ENCODE measurements at places on chromosomes 11 and 22. TPM values are rescaled to one million over a fixed set of nuclear protein-coding genes. Genes with fewer than 3 reads are reported as not detected.

DNA sequence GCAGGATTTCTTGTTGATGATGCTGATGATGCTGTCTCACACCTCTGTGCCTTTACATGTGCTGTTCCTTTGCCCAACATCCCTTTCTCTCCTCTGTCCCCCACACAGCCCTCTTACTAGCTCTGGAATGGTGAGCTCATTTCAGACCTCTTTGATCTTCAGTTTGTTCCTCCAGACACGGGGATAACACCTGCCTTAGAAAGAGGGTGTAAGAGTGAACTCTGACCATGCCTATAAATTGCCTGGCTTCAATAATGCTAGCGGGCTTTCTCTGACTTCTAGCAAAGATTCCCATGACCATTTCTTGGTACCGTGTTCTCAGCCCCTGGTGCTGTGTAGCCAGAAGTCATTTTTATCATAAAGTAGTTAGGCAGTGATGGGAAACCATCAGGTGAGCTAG lies 55.9 kb upstream of the DRD2 start:
- H3K27ac ChIP-seq: no peak overlapping the region
- H3K4me1 ChIP-seq: no peaks in the 10 kb centered on the region
- no peaks in the 10 kb centered on the region for H3K36me3 ChIP-seq
- H3K4me3 ChIP-seq: no peak overlapping the region
- no peaks in the 10 kb centered on the region for H3K27me3 ChIP-seq
- DNase-seq: no peak

PHOX2A gene
- total RNA-seq: not detected

- H3K4me3 ChIP-seq: no peak overlapping the region
- DNase-seq: no peak
- H3K27ac ChIP-seq: no peak overlapping the region
- H3K27me3 ChIP-seq: no peaks in the 10 kb centered on the region
- no peaks in the 10 kb centered on the region for H3K36me3 ChIP-seq
Observed at GRCh38 chr11:76149713-76150112, 56.6 kb downstream of the WNT11 start.

NXPE4 gene
- not detected for total RNA-seq

DNA sequence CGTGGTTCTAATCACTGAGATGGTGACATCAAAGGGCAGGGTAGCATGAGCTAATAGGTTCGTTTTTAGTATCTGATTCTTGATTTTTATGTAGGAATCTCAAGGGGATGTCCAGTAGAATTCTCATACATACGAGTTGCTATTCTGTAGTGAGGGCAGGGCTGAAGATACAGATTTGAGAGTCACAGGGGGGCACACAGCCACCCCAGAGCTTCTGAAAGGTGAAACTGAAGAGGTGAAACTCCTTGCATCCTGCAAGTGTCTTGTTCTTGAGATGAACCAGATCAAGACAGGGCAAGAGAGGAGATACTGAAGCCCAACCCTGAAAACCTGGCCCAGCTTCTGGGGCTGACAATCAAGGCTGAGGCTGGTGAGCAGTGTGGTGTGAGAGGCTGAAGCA lies 35.6 kb upstream of the TMEM123 start:
- H3K36me3 ChIP-seq: no peaks in the 10 kb centered on the region
- no peak overlapping the region for H3K27ac ChIP-seq
- H3K27me3 ChIP-seq: no peaks in the 10 kb centered on the region
- no peaks in the 10 kb centered on the region for H3K4me1 ChIP-seq
- no peak overlapping the region for H3K4me3 ChIP-seq

CCDC116 gene
- not detected for total RNA-seq

OR52B4 gene
- not detected for total RNA-seq

- no peak overlapping the region for H3K4me3 ChIP-seq
- peaks cover 35% of the 10 kb centered on the region for H3K4me1 ChIP-seq
- no peaks in the 10 kb centered on the region for H3K27me3 ChIP-seq
- peaks cover 16% of the 10 kb centered on the region for H3K36me3 ChIP-seq
Observed at GRCh38 chr22:38230916-38231315, 29.1 kb downstream of the MAFF start.

DNA sequence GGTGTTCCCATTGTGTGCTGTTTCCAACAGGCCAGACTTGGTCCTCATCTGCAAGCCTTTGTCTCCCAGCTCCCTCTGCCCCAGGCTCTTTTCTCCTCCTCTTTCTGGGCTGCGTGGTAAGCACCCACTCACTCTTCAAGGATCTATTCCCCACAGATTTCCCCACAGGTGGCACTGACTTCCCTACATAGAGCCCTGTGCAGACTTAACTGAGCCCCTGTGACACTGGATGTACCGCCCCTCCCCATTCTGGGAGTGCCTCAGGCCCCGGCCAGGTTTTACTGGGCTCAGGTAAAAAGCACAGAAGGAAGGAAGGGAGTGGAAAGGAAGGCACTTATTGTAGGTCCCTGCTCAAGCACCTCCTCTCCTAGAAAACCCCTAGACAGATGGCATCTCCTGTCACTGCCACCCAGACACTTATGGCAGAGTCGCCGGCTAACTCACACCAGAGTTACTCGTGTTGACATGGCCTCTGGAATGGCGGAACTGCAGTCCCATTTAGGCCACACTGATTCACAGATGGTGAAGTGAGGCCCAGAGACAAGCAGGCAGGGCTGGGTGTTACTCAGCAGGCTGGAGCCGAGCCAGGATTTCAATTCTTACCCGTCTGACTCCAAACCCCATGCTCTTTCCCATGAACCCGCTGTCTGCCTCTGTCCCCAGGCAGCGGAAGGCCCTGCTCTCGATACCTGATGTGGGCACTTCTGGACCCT lies 47.2 kb downstream of the LRRC32 start:
- peaks cover 20% of the 10 kb centered on the region for H3K4me1 ChIP-seq
- no peak overlapping the region for H3K4me3 ChIP-seq
- H3K36me3 ChIP-seq: no peaks in the 10 kb centered on the region
- H3K27me3 ChIP-seq: peaks cover 27% of the 10 kb centered on the region
- DNase-seq: no peak

- H3K27me3 ChIP-seq: no peaks in the 10 kb centered on the region
- H3K4me3 ChIP-seq: no peak overlapping the region
- no peaks in the 10 kb centered on the region for H3K36me3 ChIP-seq
- H3K4me1 ChIP-seq: no peaks in the 10 kb centered on the region
- no peak overlapping the region for H3K27ac ChIP-seq
- no peak for DNase-seq
Observed at GRCh38 chr11:34825670-34826383, 90.4 kb downstream of the APIP start.

- H3K27ac ChIP-seq: no peak overlapping the region
- no peak overlapping the region for H3K4me3 ChIP-seq
- H3K27me3 ChIP-seq: no peaks in the 10 kb centered on the region
- H3K36me3 ChIP-seq: peaks cover 18% of the 10 kb centered on the region
- DNase-seq: no peak
Observed at GRCh38 chr11:88277349-88277915, 60.1 kb downstream of the CTSC start.

DNA sequence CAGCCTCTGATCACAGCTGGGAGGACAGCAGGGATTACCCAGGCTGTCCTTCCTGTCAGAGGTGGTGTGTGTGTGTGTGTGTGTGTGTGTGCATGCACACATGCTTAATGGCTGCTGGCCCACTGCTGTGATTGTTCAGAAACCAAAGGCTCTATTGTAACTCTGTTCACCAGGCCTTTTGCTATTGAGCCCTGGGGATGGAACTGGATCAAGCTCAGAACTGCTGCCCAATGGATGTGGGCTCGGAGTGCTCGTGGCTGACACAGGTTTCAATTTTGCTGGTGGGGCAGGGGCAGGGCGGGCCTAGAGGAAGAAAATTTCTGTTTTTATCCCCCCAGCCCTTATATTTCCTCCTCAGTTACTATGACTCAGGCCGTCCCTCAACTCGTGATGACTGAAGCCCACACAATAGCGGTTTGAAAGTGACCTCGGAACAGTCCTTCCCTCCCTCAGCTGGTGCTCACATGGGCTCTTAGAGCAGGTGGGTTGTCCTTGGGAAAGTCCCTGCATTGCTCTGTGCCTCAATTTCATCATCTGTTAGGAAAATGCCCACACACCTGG lies 359.3 kb downstream of the TENM4 start:
- no peak overlapping the region for H3K4me3 ChIP-seq
- H3K4me1 ChIP-seq: no peaks in the 10 kb centered on the region
- H3K27ac ChIP-seq: no peak overlapping the region
- H3K36me3 ChIP-seq: no peaks in the 10 kb centered on the region

GRCh38 chr11:59141673-59142460 lies 789 bp upstream of the FAM111A start:
- peaks cover 12% of the 10 kb centered on the region for H3K36me3 ChIP-seq
- no peaks in the 10 kb centered on the region for H3K27me3 ChIP-seq
- peak overlapping the region; percentile 94 for H3K27ac ChIP-seq
- DNase-seq: no peak
- H3K4me3 ChIP-seq: peak overlapping the region; percentile 88

GRCh38 chr11:104784684-104785460 lies 113.4 kb downstream of the CASP12 start:
- no peak overlapping the region for H3K27ac ChIP-seq
- H3K4me1 ChIP-seq: no peaks in the 10 kb centered on the region
- no peak overlapping the region for H3K4me3 ChIP-seq

- no peaks in the 10 kb centered on the region for H3K4me1 ChIP-seq
- no peak overlapping the region for H3K27ac ChIP-seq
- DNase-seq: no peak
- no peaks in the 10 kb centered on the region for H3K27me3 ChIP-seq
- H3K36me3 ChIP-seq: no peaks in the 10 kb centered on the region
- no peak overlapping the region for H3K4me3 ChIP-seq
Observed at GRCh38 chr11:14119357-14119756, 156.8 kb downstream of the SPON1 start.

DNA sequence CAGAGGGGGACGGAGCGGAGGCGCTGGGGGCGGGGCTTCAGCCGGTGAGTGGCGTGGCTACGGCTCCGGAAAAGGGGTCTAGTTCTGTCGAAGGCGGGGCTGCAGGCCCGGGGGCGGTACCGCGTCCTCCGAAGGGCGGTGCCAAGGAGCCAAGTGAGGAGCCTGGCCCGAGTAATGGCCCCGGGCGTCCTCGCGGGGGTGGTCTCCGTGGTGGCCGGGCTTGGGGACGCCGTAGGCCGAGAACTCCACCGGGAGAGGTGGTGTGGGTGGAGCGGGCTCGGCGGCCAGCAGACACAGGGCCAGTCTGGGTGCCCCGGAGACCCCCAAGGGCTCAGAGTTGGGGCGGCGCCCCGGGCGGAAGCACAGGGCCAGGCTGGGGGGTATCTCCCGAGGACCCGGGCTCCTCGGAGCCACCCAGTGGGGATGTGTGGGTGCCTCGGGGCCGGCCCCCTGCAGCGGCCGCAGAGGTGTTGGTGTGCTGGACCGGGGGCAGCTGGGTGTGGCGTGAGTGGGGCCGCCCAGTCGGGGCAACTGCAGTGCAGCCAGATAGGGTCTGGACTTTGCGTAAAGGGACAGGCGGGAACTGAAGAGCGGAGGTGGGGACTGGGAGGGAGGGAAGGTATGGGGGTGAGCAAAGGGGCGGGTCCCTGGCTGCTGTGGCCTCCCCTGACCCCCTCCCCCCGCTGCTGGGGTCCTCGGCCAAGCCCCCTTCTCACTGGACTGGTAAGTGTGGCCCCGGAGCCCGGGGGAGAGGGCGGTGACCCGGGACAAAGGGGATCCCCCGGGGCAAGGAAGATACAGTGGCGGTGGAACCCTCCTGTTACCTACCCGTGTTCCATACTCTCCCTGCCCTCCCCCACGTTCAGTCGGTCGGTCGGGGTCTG lies 838 bp downstream of the FKBP2 start:
- peak overlapping the region; percentile 79 for H3K4me3 ChIP-seq
- peaks cover 13% of the 10 kb centered on the region for H3K36me3 ChIP-seq
- DNase-seq: peak; percentile 100
- peaks cover 69% of the 10 kb centered on the region for H3K4me1 ChIP-seq

DNA sequence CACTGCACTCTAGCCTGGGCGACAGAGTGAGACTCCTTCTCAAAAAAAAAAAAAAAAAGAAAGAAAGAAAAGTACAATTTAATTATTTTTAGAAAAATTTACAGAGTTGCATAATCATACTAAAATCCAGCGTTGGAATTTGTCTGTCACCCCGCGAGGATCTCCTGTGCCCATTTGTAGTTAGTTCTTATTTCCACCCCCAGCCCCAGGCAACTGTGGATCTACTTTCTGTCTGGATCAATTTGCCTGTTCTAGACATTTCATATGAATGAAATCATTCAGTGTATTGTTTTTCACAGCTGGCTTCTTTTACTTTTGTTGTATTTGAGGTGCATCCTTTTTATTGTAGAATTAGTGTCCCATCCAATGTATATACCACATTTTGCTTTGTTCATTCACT lies 102.6 kb upstream of the RASSF10 start:
- DNase-seq: no peak
- H3K4me1 ChIP-seq: no peaks in the 10 kb centered on the region

GRCh38 chr11:4665424-4665823 lies 21.6 kb downstream of the OR51E1 start:
- no peak overlapping the region for H3K27ac ChIP-seq
- no peak for DNase-seq

TRIM6 gene
- total RNA-seq: not detected

- H3K27me3 ChIP-seq: no peaks in the 10 kb centered on the region
- H3K4me1 ChIP-seq: peaks cover 26% of the 10 kb centered on the region
- peak; percentile 88 for DNase-seq
- H3K27ac ChIP-seq: no peak overlapping the region
Observed at GRCh38 chr22:22207845-22208564, 36.6 kb upstream of the VPREB1 start.

DNA sequence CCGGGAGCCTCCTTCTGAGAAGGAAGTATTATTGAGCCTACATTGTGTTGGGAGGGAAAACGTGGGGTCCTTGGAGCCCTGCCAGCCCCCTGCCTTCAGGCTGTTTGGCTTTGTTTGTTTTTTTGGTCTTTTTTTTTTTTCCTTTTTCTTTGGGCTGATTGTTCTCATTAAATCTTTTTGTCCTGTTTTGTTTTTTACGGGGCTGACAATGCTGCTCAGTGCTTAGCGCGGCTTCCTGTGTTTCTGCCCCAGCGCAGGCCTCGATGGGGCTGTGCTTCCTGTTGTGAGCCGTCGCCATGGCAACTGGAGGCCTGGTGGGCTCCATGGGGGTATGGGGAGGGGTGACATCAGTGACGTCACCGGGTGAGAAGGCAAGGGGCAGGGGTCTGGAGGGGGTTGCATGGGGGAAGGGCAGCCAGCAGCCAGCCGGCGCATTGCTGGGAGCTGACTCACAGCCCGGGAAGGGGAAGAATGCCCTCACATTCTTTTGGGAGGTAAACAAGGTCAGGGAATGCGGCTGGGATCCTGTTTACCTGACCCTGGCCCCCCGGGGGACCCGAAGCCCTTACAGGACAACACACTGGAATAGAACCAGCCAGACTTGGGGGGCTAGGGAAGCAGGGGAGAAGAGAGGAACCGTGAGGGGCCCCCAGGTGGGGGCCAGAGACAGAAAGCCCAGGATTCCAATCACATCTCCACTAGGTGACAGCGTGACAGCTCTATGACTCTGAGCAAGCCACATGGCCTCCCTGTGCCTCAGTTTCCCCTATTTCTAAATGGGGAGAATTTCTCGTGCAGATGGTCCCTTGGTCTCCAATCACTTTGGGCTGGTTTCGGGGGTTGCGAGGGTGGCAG lies 22.2 kb upstream of the CBX7 start:
- peak; percentile 75 for DNase-seq
- H3K4me1 ChIP-seq: peaks cover 85% of the 10 kb centered on the region
- H3K36me3 ChIP-seq: no peaks in the 10 kb centered on the region
- H3K27me3 ChIP-seq: no peaks in the 10 kb centered on the region
- peak overlapping the region; percentile 37 for H3K4me3 ChIP-seq

FOLR3 gene
- total RNA-seq: not detected

APOBEC3G gene
- 308 TPM for total RNA-seq

GRCh38 chr11:123905826-123906225 lies 3.9 kb downstream of the OR8D4 start:
- no peak for DNase-seq
- H3K27ac ChIP-seq: no peak overlapping the region
- no peaks in the 10 kb centered on the region for H3K36me3 ChIP-seq
- no peak overlapping the region for H3K4me3 ChIP-seq
- H3K4me1 ChIP-seq: no peaks in the 10 kb centered on the region

FADS3 gene
- 11.5 TPM for total RNA-seq

OR52K2 gene
- total RNA-seq: not detected
